Hippocampal formation (tissue), 2 donors: ENCODE measurements at places on chromosomes 3 and 15.

GRCh38 chr3:169112153-169112892 lies 551.2 kb downstream of the MECOM start:
- no peak for DNase-seq

- no peak for DNase-seq
Measured at GRCh38 chr15:25060996-25061620, 106.3 kb downstream of the SNRPN start.

GRCh38 chr3:21729888-21730459 lies 21.0 kb downstream of the ZNF385D start:
- DNase-seq, result no peak

- no peak for DNase-seq
Measured at GRCh38 chr3:47553407-47553806, 25.3 kb downstream of the CSPG5 start.

- DNase-seq, result no peak
Measured at GRCh38 chr3:123447749-123448517, 957 bp downstream of the ADCY5 start.

- DNase-seq, result no peak
Measured at GRCh38 chr3:126914226-126914625, 68.7 kb upstream of the PLXNA1 start.

DNA sequence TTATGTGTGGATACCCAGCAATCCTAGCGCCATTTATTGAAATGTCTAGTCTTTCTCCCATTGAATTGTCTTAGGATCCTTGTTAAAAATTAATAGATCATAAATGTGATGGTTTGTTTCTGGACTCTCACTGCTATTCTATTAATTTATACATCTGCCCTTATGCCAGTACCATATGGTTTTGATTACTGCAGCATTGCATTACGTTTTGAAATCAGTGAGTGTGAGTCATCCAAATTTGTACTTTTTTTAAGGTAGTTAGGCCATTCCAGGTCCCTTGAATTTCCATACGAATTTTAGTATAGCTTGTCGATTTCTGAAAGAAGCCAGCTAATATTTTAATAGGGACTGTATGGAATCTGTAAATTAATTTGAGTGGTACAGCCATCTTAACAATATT lies 648.6 kb upstream of the ZNF385D start:
- DNase-seq, result no peak
